ENCODE measurements at places on chromosomes 1 and 21.
A peak's percentile ranks its signal among the peaks of the same experiment; 100 is the strongest.

GRCh38 chr21:45123440-45123839 lies 49.1 kb downstream of the ADARB1 start:
- DNase-seq: no peak

- peak; percentile 88 for DNase-seq
These were observed at the start of gene CDKN2C for GRCh38 chr1:50969611-50970508. CDKN2C (plus strand) TSS chr1:50970245; CDS start chr1:50970369, 124 bp downstream.

GRCh38 chr1:15963363-15963967 lies 12.4 kb downstream of the ZBTB17 start:
- DNase-seq: no peak

- DNase-seq: peak; percentile 53
These were observed 81.0 kb upstream of the VAMP3 start for GRCh38 chr1:7690076-7690475.

GRCh38 chr1:57512386-57512785 lies 88.5 kb upstream of the DAB1 start:
- no peak for DNase-seq

- DNase-seq: no peak
These were observed 59.5 kb downstream of the MRPS6 start for GRCh38 chr21:34132926-34133325.

DNA sequence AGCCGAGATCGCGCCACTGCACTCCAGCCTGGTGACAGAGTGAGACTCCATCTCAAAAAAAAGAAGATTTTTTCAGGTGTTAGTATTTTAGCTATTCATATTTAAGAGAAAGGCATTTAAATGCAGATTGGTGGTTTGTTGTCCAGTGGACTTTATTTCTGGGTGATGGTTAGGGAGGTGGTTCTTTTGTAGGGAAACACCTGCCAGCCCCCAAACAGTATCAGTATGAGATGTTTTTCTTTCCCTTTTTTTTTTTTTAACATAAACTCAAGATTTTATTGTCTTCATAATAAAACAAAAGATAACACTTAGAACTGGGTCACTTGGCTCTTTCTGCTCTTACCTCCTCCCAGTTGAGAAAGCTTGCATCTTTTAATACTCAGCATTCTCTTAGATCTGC lies 9.9 kb downstream of the CCDC18 start:
- no peak for DNase-seq

DNA sequence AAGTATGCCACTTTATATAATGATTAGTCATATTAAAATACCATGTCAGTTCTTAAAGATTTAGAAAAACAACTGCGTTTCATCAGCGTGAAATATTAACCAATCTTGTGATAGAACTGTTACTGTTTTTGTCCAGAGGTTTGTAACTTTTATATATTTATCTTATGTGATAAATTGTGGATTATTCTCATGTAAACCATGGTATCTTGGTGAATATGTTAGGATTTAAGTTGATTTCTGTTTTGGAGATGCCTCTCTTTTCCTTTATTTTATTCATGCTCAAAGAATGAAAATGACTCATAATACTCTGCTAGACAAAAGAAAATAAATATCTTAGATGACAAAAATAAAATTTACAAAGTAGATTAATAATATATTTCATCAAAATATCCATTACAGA lies 88.4 kb downstream of the ADGRL4 start:
- no peak for DNase-seq

- peak; percentile 63 for DNase-seq
These were observed 5.2 kb upstream of the OXCT2 start for GRCh38 chr1:39776400-39776713.

DNA sequence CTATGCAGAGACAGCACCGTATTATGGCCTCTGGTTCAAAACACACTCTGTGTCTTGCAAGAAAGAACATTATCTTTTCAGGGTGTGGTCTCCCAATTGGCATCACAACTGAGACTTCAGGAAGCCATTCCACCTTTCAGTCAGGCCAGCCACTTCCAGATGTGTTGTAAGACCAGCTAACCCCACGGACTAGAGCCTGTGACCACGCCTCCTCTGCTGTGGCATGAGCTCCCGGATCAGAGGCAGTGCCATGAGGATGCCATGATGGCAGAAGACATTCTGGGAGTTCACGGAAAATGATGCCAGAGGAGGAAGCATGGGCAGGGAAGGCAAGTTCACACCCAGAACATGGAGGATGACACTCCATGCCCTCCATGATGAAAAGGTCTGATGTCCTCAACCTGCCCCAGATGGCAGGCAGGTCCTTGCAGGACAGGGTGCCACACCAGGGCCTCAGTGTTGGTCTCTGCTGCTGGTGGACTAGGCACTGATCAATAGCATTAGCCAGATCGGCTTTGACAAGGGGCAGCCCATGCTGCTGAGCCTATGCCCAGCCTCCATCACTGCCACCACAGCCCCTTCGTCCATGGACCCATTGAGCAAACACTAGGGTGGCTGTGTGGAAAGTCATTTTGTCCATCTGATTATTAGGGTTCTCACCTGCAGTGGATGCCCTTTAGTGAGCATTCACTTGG lies 341.6 kb downstream of the MATN1 start:
- peak; percentile 53 for DNase-seq

DNA sequence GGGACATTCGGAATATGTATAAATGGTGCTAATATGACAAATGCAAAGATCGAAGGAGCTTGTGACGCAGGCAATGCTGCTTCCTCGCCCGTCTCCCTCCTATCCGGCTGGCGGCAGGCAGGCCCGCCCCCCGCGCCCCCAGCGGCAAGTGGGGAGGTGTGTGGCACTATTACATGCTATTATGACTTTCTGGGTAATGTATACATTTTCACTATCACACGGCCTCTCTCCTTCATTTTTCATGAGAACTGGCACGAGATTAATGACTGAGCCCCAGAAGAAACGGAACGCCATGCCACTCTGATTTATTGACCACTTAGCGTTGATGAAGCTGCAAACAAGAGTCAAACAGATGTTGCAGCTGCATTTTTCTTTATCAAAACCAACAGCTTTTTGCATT lies 138.9 kb upstream of the VAMP3 start:
- DNase-seq: no peak

DNA sequence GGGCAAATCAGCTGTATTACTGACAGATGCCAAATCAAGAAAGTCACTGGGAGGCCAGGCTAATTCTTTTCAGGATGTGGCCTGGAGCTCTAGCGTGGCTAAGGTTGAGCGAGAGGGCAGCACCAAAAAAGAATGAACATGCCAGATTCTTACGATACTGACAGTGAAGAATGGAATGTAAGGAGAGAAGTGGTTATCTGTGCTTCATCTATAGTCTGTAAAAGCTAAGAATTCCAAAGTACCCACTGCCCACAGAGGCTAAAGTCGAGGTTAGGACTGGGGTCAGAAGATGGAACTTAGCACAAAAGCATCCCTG lies 32.7 kb downstream of the TFAP2E start:
- DNase-seq: no peak

- peak; percentile 73 for DNase-seq
These were observed 22.4 kb upstream of the RUNX3 start for GRCh38 chr1:24952413-24952841.

DNA sequence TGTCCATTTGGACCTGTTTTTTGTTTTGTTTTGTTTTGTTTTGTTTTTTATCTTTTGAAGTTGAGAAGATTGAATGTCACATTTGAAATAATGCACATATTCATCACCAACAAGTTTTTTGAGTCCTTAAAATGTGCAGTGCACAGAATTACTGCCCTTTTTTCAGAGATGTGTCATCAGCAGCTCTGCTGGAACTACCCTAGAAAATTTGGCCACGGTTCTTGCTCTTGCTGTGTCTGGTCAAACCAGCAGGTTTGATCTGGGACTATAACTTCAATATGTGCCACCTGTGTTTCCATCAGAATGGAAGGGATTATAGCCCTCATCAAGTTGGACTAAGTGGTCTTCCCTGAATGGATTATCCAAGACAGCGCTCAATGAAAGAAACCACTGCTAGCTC lies 24.1 kb upstream of the CNN3 start:
- no peak for DNase-seq

GRCh38 chr1:173479649-173480048 lies 2.5 kb downstream of the PRDX6 start:
- DNase-seq: no peak

- DNase-seq: no peak
These were observed 1125.7 kb downstream of the BRINP3 start for GRCh38 chr1:189351960-189352359.

- peak; percentile 18 for DNase-seq
These were observed 103.1 kb downstream of the TOMM20 start for GRCh38 chr1:235025422-235025984.

DNA sequence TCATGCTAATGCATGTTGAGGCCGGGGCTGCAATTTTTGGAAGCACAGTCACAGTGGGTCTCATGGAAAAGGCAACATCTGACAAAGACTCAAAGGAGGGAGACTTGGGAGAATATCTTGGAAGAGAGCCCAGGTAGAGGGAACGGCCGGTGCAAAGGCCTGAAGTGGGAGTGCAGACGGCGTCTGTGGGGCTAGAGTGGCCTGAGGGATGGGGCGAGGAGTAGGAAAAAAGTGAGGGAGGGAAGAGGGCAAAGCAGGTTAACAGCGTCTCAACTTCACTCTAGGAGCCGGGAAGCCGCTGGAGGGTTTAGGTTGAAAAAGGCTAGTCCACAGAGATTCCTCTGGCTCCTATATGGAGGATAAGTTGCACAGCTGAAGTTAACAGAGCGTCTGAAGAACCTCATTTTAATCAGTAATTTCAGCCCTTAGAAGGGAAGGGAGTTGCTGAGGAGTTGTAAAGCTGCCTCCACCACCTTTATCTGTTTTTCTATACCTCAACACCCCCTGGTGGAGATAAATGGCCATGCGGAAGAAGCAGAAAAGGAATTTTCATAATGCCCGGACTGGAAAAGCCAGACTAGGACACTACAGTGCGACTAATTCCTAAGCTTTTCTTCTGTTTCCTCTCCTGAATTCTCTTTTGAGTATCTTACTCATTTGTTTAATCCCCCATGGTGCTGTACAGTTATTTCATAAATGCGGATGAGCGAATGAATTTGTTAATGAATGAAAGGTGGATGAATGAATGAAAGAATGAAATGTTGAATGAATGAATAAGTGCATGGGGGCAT lies 78.7 kb upstream of the ZNF281 start:
- no peak for DNase-seq

DNA sequence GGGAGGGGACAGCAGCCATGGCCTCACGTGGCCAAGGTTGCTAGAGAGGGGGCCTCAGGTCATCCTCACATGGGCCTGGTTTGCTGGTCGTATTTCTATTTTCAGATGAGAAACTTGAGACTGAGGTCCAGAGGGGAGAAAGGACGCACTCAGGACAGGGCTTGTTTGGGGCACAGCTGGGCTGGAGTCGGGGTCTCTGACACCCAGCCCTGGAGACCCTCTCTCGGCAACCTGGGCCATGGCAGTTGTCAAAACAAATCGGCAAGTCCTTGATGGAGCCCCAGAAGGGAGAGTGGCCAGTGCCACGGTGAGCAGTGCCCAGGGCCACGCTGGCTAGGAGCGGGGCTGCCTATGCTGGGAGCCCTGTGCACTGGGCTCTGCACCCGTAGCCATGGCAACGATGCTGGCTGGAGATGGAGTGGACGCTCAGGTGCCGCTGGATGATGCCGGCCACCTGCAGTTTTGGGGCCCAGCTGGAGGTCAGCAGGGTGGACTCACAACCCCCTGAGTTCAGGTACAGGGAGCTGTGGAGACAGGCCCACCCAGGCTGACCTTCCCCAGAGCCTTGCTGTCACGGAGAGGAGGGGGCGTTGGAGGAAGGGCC lies 11.1 kb downstream of the LRRC3 start:
- no peak for DNase-seq

DNA sequence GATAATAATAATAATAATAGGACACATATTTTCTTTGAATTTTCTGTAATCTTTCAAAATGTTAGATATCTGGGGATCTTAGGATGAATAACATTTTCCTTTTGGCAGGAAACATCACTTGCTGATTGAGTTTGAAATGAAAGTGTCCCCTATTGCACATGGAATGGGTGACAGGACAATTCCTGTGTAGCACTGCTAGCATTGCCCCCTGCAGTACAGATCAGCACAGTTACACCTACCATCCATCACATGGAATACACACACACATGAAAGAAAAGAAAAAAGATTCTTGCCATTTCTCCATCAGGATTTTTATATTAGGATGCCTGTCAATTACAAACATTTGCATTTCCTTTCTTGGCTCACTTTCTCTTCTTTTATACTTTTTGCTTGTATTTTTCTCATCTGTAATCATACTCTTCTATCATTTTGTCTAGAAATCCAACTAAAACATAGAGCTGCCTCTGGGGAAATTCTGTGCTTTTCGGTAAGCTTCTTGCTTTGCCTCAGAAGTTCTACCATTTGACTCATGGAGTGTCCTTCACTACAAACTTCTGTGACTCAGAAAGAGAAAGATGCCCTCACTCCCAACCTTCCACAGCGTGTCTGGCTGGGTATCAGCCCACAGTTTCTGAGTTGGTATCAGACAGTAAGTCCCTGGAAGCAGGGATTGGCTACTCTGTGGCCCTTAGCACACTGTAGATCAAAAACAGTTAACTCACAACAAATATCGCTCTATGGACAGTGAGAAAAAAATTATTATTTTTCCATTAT lies 641.2 kb downstream of the PTPRC start:
- no peak for DNase-seq

DNA sequence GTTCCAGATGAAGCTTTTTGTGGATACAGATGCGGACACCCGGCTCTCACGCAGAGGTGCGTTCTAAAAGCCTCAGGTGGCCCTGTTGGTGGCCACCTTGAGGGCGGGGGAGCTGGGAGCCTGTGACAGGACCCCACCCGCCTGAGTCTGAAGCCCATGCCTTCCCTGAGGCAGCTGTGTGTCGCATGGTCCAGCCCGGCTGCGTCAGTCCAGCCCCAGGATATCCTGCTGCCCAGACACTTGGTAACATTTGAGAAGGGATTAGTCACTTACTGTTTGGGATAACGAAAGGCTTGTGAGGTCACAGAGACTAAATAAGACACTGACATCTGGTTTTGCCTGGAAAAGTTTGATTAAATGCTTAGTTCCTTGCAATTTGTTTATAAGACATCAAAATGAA lies 68.9 kb downstream of the UCK2 start:
- no peak for DNase-seq

GRCh38 chr1:184956999-184957700 lies 17.2 kb downstream of the NIBAN1 start:
- DNase-seq: no peak

DNA sequence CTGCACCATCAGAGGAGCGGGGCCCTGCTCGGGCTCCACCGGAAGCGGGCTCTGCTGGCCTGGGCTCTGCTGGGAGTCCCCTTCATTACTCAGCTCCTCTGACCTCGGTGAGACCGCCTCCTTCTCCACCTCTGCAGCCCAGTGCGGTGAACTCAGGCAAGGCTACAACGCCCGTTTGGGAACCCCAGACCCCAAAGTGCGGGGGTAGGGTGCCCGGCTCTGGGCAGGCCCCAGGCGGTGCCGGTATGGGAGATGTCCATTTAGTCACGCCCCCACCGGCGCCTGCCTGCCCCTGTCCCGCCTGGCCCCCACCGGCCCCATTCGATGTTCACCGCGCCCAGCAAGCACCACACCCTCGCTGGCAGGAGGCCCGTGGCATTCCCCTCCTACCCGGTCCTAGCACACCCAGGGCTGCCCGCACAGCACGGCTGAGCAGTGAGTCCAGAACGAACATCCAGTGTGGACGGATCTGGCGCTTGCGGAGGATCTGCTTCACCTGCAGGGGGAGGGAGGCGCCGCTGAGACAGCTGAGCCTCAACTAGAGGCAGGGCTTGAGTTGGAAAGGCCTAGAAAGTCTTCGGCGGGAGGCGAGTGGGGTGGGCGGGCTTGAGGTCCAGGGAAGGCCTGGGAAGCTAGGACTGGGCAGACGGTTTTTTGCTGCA lies 10.0 kb downstream of the MAP3K6 start:
- peak; percentile 83 for DNase-seq
